ENCODE measurements at places on chromosomes 5 and 9.
A peak's percentile ranks its signal among the peaks of the same experiment; 100 is the strongest.

DNA sequence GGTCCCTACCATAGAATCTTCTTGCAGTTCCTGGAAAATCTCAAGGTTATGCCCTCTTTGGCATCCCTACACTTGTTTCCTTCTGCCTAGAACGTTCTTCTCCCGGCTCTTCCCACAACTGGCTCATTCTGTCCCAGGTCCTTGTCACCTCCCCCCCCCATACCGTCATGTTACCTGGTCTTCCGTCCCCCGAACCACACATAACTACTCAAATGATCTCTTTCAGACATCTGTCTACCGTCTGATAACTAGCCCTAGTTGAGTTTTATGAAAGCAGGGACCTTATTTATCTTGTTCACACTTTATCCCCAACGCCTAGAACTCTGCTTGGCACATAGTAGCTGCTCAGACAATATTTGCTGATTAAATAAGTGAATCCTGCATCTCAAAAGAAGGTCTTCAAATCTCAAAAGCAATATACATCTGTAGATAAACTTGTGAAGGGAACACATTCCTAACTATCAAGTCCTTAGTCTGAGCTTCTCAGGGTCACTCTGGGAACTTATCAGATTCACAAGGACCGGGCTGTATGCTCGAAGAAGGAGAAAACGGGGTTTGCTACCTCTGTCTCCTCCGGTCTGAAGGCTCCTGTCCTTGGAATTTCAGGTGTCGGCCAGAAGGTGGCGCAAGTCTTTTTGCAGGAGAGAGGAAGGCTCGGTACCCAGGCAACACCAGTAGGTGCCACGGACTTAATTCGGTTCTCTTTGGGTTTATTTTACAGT lies 30.0 kb downstream of the LCP2 start:
- DNase-seq, result peak; percentile 62

- no peak for DNase-seq
Measured at GRCh38 chr5:134145041-134145757, 30.7 kb downstream of the TCF7 start.

GRCh38 chr5:178120607-178121357 lies 7.5 kb downstream of the N4BP3 start:
- DNase-seq, result peak; percentile 61

- no peak for DNase-seq
Measured at GRCh38 chr9:109816490-109816889, 36.5 kb downstream of the PALM2AKAP2 start.

GRCh38 chr9:7166074-7166473 lies 408.3 kb downstream of the KDM4C start:
- no peak for DNase-seq

DNA sequence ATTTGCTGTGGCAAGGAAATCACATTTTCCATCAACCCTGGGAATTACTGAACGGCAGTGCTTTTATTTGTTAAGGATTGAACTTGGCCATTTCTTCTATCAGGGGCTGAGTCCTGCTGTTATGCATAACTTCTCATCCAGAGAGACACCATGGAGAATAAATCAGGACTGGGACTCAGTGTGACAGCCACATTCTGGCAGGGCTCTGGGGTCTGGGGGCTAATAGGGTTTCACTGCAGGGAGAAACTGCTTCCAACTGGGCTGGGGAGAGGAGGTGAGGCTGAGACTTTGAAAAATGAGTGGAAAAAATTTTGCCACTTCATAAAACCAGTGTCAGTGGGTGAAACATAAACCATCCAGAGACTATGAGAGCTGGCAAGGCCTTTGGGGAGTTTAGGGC lies 95.7 kb upstream of the ALDH1B1 start:
- no peak for DNase-seq

DNA sequence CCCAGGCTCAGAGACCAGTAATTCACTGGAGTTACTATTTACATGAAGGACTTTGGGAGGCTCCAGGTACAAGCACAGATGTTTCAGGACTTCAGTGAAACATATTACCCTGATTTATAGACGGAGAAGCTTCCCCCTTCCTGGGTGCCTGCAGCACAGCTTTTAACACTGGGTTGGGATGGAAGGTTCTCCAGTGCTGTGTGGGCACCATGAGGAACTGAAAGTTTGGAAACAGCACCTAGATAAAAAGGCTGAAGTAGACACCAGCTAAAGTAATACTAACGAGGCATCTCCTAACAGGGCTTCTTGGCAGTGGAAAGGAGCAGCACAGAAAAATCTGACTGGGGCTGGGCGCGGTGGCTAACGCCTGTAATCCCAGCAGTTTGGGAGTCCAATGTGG lies 70.7 kb downstream of the GCNT1 start:
- DNase-seq, result no peak

DNA sequence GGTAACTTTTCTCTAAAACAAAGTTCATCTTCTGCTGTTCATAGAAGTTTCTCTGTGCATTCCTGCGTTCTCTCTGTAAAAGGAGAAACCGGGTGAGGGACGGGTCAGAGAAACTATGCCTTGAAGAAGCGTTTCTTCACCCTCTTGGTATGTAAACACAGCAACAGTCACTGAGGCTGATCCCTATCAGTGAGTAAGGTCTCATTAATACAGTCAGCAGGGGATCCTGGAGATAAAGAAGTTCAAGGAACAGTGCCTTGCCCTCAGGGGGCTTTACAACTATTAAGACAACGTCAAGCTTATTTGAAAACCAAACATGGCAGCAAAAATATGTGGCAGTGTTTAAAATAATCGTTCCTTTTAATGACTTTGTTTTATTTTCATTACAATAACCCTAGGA lies 202.9 kb upstream of the IL12B start:
- no peak for DNase-seq

DNA sequence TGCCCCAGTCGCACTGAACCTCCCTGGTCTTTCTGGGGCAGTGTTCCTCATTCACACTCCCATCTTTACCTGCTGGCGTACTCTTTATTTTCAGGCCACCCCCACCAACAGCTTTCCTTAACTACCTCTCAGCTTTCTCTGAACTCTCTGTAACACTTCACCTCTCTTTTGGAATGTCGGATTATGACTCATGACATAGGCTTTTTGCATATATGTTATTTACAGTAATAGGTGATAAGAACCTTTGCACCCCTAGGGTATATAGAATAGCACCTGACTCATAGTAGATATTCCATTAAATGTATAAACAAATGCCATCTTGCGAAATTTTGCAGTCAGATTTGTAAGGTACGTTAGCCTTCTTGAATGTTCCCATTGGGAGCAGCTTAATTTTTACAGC lies 52.9 kb upstream of the MIER3 start:
- no peak for DNase-seq

DNA sequence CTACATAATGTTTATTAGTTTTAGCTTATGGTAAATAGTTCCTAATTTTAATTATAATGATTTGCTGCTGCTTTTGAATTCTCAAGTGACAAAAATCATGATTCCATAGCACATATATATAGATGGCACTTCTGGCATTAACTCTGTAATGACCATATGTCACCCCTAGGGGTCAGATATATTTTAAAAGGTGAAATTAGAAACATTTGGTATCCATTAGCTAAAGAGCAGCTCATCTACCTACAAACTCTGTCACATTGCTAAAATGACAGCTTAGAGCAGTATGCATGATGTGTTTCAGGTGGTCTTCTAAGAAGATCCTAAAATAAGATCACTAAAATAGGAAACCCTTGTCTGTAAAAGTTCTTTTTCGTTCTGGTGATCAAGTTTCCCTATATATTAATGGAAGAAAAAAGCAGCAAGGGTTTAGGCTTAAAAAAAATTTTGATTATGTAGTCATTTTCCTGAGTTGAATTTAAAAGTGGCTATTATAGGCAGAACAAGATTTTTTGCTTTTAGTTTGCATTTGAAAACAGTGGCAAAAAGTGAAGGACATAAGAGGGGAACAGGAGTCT lies 157.7 kb upstream of the POU5F2 start:
- DNase-seq, result no peak

GRCh38 chr9:73647560-73647959 lies 495.9 kb downstream of the ANXA1 start:
- no peak for DNase-seq

DNA sequence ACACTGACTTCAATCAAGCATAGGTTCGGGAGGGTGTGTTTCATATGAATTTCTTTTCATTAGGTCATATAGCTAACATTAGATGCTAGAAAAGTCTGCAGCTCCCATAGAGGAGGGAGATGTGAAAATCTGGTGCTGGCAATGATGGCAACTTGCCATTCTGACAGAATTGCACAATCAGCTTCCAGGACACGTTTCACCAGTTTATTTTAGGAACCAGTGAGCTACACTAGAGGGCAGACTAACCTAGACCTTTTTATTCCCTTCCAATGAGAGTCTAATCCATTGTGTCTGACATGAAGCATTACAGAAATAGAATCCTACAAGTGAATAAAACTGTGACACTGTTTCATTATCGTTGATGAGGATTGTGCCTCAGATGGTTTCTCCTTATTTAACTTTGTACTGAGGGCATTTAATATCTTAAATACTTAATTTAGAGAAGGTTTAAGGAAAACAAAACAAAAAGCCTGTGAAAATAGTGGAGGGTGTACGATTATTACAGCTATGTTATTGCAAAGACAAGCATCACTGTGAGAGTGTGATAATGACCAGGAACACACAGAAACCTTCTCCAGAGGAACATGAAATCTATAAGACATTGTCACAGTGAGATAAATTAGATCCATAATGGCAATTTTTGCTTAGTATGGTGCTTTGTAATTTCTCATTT lies 363.3 kb upstream of the RPS23 start:
- DNase-seq, result peak; percentile 56

- DNase-seq, result no peak
Measured at GRCh38 chr9:92163276-92163675, 48.1 kb upstream of the SPTLC1 start.

- no peak for DNase-seq
Measured at GRCh38 chr5:81189875-81190498, 43.1 kb upstream of the CKMT2 start.

- DNase-seq, result no peak
Measured at GRCh38 chr5:92863666-92864065, 717.4 kb downstream of the NR2F1-AS1 start.

DNA sequence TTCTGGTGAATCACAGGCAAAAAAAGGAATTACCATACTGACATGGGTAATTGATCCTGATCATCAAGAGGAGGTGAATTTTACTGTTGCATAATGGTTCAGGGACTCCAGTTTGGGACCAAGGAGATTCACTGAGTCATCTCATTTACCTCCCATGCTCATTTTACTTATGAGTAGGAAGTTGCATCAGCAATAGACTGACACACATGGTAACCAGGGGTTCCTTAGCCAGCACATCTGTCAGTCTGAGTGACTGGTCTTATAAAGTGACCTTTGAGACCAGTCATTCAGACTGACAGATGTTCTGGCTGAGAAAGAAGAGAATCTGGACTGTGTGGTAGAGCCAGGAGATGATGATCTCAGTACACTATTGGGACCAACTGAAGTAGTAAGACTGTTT lies 384.6 kb upstream of the CD180 start:
- no peak for DNase-seq

DNA sequence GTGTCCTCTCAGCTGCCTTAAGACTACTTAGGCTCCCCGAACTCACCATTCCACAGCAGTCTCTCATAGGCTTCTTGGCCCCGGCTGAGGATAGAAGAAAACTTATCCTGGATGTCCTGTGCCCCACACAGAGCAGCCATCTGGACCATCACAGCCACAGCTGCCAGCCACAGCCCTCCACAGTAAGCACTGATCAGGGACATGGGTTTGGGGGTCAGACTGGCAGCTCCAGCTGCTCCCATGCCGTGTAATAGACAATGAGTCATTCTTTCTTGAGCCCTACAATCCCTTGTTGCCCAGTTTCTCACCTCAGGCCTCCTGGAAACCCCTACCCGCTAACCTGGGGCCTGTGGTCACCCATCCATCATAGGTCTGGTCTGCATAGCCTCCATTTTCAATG lies 5.7 kb downstream of the CREB3 start:
- no peak for DNase-seq

GRCh38 chr5:39517800-39518199 lies 93.0 kb upstream of the DAB2 start:
- no peak for DNase-seq

GRCh38 chr5:168407211-168407610 lies 79.1 kb upstream of the RARS1 start:
- no peak for DNase-seq

DNA sequence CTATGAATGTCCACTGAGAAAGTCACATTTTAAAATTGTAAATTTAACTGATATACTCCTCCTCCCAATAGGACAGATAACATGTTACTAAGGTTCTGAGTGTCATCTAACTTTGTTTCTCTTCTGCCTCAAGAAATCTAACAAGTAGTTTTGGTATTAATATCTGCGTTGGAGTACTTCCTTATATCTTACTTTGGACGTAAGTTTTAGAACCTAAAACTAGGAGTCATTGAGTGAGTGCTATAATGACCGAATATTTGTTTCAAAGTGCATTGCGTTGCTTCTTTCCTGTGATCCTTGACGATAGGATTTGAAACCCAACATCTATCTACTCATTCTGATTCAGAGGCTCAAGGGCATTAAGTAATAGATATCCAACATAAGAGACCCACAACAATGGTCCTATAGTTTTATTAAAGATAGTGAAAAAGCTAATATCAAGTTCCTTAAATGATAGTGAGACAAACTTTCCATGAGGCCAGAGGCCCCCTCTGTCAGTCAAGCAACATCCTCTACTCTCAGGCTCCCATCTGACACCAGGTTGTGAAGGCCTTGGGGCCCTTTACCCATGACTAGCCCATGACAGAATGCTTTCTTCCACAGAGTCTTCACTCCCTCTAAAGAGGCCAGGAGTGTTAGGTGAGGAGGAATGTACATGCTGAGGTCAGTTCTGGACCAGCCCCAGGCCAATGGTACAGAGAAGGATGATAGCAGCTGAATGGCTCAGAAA lies 45.3 kb upstream of the MAP3K1 start:
- no peak for DNase-seq

- DNase-seq, result no peak
Measured at GRCh38 chr5:147411359-147412319, 98.2 kb downstream of the DPYSL3 start.

DNA sequence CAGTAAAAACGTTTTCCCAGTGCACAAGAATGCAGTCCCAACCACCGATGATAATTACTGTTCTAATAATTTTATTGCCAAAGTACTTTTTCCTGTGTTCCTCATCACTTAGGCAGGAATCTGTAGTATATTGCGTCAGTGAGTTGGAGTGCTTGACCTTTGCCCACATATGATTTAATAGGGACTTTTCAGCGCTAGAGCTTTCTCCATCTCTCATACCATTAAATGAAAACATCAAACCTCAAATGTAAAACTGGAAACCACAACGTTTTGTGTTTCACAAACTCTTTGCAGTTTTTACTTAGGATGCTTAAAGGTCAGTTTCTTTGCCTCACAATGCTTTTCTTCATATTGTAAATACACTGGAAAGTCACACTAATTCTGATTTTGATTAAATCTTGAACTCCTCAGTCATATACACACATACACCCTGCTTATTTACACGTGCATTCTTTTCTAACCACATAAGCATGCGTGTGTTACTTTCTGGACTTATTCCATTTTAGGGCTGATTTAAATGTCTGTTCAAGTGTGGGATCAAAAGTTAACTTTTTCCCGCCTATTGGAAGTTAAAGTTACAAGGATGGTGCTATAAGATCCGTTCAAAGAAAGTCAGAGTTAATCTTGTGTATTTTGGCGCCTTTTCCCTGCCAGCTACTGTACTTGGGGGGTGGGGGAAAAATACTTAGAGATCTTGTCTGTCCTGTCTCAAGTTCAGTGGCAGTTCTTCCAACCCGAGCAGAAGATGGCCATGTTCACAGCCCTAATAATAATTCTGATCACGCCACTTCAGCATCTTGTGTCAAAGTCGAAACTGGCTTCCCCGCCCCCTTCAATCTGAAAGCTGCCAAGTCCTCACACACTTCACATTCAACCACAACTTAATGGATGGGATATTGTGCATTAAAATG lies 6.6 kb upstream of the NFIB start:
- no peak for DNase-seq
